Kidney glomerular epithelial cell (primary cell): ENCODE measurements at places on chromosomes 1 and 21.

DNA sequence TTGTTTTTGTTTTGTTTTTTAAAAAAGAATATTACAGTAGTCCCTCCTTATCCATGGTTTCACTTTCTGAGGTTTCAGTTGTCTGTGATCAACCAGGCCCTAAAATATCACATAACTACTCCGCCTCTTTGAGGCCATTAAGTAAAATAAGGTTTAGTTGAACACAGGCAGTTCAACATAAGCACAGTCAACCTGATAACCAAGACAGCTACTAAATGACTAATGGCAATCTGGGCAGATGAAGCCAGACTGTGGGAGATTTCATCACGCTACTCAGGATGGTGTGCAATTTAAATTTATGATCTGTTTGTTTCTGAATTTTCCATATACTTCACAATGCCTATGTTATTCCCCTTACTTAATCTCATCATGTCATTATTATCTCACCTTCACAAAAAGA is 30.1 kb downstream of the LDLRAD1 start:
- no peak for DNase-seq

DNA sequence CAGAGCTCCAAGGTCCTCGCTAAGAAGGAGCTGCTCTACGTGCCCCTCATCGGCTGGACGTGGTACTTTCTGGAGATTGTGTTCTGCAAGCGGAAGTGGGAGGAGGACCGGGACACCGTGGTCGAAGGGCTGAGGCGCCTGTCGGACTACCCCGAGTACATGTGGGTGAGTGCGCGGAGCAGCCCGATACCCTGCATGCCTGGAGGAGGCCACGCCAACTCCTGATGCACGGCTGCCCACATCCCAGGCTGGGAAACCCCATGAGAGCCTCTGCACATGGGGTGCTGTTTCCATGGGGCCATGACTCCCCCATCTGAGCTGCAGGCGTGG is 43.0 kb upstream of the TRAPPC10 start:
- DNase-seq = no peak

GRCh38 chr1:173328961-173329360 is 121.8 kb upstream of the TNFSF4 start:
- no peak for DNase-seq

DNA sequence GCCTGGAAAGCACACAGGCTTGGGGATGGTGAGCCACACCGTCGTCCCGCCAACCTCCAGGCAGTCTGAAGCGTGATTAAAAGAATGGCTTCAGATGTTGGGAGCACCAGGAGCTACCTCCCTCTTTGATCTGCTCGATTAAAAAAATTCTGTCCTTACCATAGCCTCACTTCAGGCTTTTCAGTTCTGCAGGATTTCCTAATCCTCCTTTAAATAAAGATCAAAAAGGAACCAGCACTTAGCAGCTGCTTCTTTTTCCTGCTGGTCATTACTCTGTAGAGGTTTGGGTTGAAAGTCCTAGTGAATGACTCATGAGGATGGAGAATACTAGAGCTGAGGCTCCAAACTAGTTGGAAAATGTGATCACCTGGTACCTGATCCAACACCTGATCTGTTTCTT is 71.9 kb upstream of the C1orf174 start:
- DNase-seq = no peak

DNA sequence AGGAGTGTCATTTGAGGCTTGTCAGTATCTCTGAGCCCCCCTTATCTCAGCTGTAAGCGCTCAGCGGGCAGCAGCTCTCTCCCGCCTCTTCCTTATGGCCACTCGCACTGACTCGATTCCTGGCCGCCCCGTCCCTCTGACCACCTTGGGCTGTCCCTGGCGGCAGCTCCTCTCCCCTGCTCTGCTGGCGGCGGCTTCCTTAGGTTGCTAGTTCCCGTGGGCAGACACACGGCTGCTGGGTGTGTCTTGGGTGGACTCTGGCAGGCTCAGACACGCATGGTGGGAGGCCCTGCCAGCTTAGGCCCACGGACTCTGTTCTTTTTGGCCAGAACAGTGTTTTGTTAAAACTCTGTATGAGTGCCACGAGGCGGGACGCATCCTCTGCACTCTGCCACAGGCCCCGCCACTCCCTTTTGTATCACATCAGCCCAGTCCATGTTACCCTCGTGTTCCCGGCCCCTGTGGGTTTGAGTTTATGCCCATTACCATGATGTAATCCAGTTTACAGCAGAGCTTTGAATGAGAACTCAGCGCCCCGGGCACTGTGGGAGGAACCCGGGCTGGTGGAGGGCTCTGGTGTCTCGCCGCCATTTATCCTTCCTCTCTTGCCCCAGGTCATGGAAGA is 45.9 kb downstream of the COQ8A start:
- no peak for DNase-seq

GRCh38 chr21:20949884-20950283 is 48.3 kb upstream of the NCAM2 start:
- DNase-seq = no peak

DNA sequence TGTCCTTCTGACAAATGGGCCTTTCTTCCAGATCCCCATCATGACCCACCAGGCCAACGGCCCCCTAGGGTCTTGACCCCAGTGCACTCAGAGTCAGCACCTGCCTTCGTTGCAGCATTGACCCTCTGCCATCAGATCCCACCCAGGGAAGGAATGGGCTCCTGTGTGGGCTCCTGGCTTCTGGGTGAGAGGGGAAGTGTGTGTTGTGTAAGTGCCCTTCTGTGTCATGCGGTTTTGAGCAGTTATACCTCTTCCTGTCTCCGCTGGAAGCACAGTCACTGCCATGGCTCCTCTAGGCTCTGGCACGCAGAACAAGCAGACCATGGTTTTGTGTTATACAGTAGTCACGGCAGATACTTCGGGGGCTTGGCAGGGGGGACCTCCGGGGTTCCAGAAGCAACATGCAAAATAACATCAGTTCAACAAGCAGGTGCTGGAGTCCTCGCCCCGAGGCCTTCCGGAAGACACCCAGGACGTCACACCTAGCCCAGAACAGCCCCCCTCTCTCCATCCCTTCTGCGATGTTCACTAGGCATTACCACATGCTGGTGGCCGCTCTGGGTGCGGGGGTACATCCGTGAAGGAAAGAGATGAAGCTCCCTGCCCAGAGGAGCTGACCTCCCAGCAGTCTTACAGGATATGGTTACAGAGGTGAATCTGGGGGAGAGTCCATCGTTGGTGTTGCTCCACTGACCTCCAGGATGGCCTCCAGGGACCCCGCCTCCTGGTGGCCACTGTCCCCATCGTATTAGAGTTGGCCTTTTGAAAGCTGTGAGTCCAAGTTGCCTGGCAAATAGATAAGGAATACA is 17.4 kb upstream of the KCNAB2 start:
- DNase-seq = no peak

DNA sequence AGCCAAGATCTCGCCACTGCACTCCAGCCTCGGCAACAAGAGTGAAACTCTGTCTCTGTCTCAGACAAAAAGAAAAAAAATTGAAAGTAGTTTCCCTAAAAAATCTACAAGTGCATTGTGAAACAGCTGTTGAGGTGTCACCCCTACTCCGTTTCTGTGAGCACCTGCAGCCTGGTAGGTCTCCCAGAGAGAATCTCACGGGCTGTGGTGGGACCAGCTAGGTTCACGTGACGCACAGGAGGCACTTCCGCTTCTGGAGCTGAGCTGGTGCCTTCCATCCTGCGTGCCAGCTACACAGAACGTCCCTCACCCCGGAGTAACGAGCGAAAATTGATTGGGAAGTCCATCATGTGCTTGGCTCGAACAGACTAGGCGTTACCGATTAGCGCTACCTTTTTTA is 66.8 kb downstream of the COL24A1 start:
- DNase-seq = no peak

- DNase-seq = no peak
These were observed 29.8 kb upstream of the KIF21B start for GRCh38 chr1:201053155-201053860.

DNA sequence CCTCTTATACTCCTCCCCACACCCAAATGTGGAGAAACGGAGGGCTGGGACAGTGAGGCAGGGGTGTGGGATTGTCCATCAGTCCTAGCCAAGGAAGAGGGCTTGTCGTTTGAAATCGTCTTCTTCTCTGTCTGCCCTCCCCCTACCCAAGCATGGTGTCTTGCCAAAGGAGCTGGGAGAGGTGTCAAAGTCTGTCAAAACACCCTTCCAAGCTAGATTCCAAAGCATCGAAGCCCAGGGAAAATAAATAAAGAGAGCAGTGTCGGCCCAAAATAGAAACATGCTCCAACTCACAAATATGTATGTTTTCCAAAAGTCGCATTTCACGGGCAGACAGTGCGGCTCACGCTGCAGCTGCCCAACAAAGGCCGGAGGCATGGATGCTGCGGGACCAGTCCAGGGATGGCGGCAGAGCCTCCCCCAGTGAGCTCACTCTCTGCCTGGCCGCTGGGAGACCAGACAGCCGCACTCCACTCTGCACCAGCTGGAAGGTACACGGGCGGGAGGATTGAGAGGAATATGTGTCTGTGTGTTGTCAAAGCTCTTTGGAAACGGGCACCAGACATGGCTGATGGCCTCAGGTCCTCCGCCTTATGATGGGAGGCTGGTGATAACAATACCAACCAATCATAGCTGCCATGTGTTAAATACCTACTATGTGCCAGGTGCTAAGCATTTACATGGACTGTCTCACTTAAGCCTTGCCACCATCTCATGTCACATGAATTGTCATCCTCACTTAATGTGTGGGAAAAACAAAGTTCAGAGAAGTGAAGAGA is 3.9 kb downstream of the DISP3 start:
- no peak for DNase-seq

DNA sequence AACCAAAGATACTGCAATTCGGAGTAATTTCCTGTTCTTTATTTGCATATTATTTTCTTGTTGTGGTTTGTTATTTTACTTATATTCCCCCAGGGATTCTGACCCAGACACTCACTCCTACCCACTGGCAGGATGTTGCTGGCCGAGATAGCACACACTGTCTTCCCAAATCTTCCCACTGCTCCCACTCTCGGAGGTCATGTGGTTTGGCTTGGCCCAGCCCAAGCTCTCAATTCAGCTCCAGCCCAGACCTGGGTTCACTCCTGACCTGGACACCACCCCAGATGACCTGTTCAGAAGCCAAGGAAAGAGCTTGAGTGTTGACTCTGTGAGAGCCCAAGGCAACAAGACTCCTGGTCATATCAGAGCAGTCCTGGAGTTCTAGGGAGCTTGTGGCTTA is 1.2 kb upstream of the FAM43B start:
- DNase-seq = no peak

- DNase-seq = peak; percentile 47
These were observed 15.5 kb upstream of the ZNF436 start for GRCh38 chr1:23385119-23385621.

- DNase-seq = no peak
These were observed 18.9 kb downstream of the SDE2 start for GRCh38 chr1:225980005-225980836.

GRCh38 chr1:104132382-104132973 is 382.8 kb downstream of the AMY1C start:
- DNase-seq = peak; percentile 21

DNA sequence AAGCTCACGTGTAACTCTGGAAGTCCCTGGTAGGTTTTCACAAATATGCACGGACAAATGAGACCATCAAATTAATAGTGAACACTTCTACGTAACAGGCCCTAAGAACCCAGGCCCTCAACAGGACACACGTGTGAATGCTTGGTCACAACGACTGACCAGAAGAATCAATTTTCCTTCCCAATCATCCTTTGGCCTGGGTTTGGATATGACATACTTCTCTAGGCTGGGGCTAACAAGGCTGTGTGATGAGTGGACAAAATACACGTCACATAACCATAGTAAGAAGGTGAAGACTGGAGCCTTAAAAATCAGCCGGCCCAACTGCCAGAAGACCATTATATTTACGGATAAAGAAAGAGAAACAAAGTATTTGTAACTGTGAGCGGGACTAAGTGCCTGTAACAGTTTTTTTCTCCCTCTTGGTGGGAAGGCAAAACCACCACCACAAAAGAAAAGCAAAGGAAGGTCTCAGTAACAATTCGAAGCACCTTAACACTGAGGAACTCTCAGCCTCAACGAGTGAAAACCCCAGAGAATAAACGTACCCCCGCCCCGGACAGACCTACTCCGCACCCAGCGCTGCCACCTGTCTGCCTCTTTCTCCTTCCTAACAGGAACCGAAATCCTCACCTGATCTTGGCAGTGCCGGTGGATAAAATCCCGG is 450 bp downstream of the SDE2 start:
- DNase-seq = no peak

DNA sequence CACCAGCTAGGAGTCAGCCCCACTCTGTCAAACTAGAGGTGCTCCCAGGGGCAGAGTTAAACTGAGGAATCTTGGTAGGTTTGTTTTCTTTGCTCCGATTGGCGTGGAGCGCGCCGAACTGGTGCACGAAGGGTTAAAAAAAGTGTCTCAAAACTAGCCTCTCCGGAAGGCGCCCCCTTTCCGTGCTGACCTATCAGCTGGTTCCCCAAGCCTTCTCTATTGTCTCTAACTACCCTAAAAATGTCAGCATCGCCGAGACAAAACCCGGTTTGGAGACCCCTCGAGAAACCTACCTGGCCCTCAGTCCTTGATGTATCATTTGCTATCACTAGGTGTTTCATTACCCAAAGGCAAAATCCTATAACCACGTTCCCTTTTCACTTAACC is 2.2 kb downstream of the TGFB2 start:
- DNase-seq = peak; percentile 56

GRCh38 chr1:96296991-96297390 is 424.6 kb upstream of the PTBP2 start:
- no peak for DNase-seq

GRCh38 chr1:193325042-193325441 is 138.6 kb upstream of the B3GALT2 start:
- peak; percentile 43 for DNase-seq

- DNase-seq = no peak
These were observed 729 bp upstream of the CDCA8 start for GRCh38 chr1:37691497-37692077.

DNA sequence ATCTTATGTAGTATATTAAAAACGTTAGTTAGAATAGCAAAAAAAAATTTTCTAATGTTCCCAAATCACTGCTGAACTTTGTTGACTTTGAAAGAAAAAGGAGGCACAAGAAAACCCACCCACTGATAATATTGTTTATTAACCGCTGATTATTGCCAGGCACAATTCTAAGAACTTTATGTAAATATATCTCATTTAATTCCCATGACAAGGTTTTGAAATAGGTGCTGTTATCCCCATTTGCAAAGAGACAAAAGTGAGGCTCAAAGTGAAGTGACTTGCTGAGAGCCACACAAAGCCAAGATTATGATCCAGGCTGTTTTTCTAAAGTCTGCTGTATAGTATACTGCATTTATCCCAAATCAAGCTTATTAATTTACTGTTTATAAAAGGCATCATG is 56.4 kb downstream of the SASS6 start:
- DNase-seq = no peak

- DNase-seq = no peak
These were observed 123.5 kb downstream of the PATJ start for GRCh38 chr1:61865646-61866220.

GRCh38 chr1:210596641-210597040 is 267.9 kb downstream of the HHAT start:
- no peak for DNase-seq
